ENCODE measurements at places on chromosomes 1 and 21.
A peak's percentile ranks its signal among the peaks of the same experiment; 100 is the strongest.

DNA sequence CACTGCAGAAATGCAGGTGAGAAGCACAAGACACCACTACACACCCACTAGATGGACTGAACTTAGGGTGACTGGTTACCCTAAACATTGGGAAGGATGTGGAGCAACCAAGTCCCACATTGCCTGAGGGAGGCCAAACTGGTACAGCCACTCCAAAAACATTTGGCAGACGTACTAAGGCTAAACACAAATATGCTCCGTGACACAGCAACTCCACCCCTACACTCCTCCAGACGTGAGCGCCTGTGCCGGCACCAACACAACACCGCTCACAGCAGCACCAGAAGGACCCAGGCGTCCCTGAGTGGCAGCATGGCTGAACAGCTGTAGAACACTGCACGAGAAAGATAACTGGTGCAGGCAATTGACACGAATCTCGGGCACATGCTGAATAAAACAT, 14.7 kb downstream of the PTTG1IP start:
- peaks cover 20% of the 10 kb centered on the region for H3K36me3 ChIP-seq
- no peaks in the 10 kb centered on the region for H3K4me1 ChIP-seq
- H3K27ac ChIP-seq = no peak overlapping the region
- H3K4me3 ChIP-seq = no peak overlapping the region
- H3K27me3 ChIP-seq = no peaks in the 10 kb centered on the region

DNA sequence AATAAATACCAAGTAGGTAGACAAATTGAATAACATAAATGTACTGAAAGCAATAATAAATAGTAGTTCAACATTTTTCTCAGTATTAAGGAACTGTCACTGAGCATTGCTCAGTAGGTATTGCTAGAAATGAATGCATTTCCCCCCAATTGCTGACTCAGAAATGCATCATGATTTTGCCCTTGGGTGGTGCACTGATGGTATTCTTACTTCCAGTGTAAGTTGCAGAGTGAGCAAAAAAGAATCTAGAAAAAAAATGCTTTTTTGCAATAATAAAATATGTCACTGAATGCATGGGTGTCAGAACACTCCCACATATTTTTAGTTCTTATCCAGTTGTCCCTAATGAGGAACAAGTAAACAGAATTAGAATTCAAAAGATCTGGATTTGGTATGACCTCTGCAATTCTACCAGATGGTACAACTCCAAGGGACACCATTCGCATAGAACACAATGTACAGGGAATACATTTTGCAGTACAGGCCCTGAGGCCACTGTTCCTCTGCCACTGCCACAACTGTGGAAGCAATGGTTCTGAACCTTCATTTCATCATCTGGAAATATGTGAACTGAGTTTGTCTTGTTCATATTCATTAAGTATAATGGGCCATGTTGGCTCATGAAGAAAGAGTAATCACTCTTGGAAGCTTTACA, 78.0 kb downstream of the ATP6V1G3 start:
- no peak for DNase-seq
- no peaks in the 10 kb centered on the region for H3K27me3 ChIP-seq

DNA sequence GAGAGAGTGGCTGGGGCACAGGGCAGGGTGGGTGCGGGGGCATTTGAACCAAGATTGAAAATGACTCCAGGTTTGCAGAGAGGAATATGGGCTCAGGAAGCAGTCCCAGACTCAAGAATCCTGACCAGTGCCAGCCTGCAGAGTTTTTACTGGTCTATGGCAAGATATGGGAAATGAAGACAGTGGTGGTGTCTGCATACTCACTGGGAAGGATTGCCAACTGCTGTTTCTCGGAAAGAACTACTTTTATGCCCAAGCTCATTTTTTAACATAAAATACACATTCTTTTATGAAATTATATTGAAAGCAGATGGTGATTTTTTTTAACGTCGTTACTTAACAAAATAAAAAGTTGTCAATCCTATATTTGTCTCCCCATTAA, 401.8 kb downstream of the CAMTA1 start:
- H3K27ac ChIP-seq = no peak overlapping the region
- no peak for DNase-seq
- H3K27me3 ChIP-seq = no peaks in the 10 kb centered on the region
- H3K4me1 ChIP-seq = no peaks in the 10 kb centered on the region
- no peaks in the 10 kb centered on the region for H3K36me3 ChIP-seq

DNA sequence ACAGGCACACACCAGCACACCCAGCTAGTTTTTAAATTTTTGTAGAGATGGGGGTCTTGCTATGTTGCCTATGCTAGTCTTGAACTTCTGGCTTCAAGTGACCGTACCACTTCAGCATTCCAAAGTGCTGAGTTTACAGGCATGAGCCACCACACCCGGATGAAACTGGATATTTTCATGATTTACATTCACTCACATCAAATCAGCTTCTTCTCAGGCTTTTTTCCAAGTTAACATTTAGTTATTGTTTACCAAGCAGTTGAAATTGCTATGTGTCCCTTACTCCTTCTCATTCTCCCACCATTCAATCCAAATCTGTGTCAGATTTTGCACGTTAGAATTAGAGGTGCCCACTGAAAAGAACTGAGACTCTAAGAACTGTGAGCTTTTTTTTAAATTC, 18.4 kb downstream of the RIT1 start:
- H3K36me3 ChIP-seq = peaks cover 14% of the 10 kb centered on the region
- no peaks in the 10 kb centered on the region for H3K27me3 ChIP-seq
- H3K4me1 ChIP-seq = peaks cover 4% of the 10 kb centered on the region
- no peak for DNase-seq
- H3K27ac ChIP-seq = peak overlapping the region; percentile 60

GRCh38 chr1:33515607-33516006, 43.2 kb downstream of the ZSCAN20 start:
- H3K4me3 ChIP-seq = no peak overlapping the region
- no peaks in the 10 kb centered on the region for H3K27me3 ChIP-seq
- H3K36me3 ChIP-seq = no peaks in the 10 kb centered on the region
- no peaks in the 10 kb centered on the region for H3K4me1 ChIP-seq

GRCh38 chr1:13643017-13643416, 57.0 kb upstream of the PRDM2 start:
- no peak for DNase-seq
- H3K4me3 ChIP-seq = no peak overlapping the region
- no peaks in the 10 kb centered on the region for H3K36me3 ChIP-seq

DNA sequence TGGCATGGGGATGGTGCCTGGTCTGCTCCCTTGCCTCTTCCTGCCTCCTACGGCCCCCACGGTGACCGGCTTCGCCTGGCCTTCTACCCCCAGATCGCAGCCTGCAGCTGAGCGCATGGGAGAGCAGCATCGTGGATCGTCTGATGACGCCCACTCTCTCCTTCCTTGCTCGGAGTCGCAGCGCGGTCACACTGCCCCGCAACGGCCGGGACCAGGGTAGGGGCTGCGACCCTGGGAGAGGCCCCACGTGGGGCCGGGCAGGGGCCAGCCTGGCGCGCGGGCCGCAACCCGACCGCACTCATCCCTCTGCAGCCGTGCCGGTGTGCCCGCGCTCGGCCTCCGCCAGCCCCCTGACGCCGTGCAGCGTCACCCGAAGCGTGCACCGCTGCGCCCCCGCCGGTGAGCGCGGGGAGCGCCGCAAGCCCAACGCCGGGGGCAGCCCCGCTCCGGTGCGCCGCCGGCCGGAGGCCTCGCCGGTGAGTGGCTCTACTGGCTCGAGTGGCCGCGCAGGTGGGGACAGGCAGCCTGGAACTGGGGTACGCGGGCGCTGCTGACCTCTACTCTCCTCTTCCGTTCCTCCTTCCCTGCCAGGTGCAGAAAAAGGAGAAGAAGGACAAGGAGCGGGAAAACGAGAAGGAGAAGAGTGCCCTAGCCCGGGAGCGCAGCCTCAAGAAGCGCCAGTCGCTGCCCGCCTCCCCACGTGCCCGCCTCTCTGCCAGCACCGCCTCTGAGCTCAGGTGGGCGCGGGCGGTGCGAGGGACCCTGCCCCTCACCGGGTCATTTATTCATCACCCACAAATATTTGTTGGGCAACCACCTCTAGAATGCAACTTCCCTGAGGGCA, 20.4 kb downstream of the MAP7D1 start:
- H3K36me3 ChIP-seq = peaks cover 32% of the 10 kb centered on the region
- H3K27ac ChIP-seq = peak overlapping the region; percentile 65
- no peak overlapping the region for H3K4me3 ChIP-seq
- H3K4me1 ChIP-seq = no peaks in the 10 kb centered on the region

DNA sequence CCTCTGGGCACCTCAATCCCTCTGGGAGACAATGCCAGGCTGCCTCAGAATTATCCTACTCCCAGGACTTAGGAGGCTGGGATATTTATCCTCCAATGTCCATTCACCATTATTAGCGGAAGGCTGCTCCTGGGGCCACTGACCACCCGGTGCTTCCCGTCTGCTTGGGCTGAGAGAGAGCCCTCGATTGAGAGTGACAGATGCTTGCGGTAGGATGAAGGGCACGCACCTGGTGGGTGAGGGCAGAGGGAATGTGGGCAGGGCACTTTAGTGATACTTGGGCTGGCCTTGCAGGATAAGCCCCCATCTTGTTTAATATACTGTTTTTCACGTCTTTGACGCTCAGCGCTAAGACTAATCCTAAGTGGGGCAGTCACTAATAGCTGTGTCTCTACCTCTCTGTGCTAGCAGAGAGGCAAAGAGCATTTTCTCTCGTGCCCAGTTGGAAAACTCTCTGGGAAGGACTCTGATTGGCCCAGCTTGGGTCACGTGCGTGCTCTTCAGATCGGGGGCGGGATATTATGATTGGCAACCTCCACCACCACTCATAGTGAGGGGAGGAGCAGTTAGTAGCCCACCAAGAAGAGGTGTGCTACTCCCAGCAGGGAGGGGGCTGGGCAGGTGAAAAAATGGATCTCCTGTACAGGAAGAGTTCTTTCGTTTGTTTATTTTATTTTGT, 10.6 kb upstream of the PARS2 start:
- H3K27me3 ChIP-seq = no peaks in the 10 kb centered on the region
- no peaks in the 10 kb centered on the region for H3K36me3 ChIP-seq
- no peaks in the 10 kb centered on the region for H3K4me1 ChIP-seq
- no peak overlapping the region for H3K4me3 ChIP-seq
